ENCODE measurements at places on chromosomes 12 and 14.
A peak's percentile ranks its signal among the peaks of the same experiment; 100 is the strongest.

DNA sequence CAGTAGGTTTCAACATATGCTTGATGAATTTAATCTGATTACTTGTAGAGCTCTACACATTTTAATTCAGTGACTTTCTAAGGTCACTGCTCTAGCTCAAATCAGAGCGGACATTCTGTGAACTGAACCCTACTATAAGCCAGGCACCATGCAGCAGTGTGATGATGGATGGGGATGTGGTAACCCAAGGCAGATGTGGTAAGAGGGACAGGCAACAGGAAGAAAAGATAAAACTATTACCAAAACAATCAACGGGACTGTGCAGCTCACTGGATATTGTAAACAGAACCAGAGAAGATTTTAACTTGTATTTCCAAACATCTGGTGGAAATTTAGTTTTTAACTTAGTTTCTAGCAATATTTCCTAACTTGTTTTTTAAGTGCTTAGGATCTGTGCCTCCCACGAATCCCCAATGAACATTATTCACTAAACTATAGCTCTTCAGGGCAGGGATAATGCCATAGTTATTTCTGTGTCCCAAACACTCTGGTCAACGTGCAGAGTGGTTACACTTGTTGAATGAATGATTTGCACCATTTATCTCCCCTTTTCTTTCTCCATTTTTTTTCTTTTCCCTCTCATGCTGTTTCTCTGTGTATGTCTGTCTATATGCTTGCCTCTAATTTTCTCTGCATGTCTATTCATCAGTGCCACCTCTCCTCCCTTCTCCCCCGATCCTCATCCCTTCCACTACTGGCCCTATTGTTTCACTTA lies 3.0 kb downstream of the ERO1A start:
- no peak for DNase-seq

- DNase-seq: no peak
Observed at GRCh38 chr12:65533177-65533883, 254.8 kb downstream of the MSRB3 start.

DNA sequence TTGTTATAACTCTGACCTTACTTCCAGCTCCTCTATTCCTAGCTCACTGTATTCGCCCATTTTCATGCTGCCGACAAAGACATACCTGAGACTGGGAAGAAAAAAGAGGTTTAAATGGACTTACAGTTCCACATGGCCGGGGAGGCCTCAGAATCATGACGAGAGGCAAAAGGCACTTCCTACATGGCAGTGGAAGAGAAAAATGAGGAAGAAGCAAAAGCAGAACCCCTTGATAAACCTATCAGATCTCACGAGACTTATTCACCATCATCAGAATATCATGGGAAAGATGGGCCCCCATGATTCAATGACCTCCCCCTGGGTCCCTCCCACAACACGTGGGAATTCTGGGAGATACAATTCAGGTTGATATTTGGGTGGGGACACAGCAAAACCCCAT lies 14.5 kb upstream of the PHC1 start:
- no peak for DNase-seq

DNA sequence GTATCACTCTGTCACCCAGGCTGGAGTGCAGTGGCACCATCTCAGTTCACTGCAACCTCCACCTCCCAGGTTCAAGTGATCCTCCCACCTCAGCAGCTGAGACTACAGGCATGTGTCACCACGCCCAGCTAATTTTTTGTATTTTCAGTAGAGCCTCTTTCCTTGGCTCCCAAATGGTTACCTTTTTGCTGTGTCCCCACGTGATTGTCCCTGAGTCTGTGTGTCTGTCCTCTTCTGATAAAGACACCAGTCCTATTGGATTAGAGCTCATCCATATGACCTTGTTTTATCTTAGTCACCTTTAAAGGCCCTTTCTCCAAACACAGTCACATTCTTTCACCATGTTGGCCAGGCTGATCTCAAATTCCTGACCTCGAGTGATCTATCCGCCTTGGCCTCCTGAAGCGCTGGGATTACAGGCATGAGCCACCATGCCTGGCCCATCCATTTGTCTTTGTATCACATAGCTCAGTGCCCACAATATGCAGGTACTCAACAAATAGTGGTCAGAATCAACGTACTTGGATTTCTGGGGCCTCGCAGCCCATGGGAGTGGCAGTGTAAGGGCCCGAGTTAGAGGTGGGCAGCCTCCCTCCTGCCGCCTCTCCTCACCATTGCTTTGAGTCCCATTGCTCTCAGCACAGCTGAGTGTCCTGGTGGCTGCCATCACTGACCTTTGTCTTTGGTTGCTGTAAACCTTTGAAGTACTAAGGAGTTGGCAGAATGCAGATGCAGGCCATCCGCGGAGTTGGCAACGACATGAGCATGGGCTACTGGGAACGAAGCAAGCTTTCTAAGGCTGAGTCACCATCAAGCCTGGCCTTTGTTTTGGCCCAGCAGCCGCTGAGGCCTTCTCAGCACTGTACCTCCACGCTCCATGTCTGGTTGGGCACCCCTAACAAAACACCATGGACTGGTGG lies 9.3 kb downstream of the TPCN1 start:
- no peak for DNase-seq

DNA sequence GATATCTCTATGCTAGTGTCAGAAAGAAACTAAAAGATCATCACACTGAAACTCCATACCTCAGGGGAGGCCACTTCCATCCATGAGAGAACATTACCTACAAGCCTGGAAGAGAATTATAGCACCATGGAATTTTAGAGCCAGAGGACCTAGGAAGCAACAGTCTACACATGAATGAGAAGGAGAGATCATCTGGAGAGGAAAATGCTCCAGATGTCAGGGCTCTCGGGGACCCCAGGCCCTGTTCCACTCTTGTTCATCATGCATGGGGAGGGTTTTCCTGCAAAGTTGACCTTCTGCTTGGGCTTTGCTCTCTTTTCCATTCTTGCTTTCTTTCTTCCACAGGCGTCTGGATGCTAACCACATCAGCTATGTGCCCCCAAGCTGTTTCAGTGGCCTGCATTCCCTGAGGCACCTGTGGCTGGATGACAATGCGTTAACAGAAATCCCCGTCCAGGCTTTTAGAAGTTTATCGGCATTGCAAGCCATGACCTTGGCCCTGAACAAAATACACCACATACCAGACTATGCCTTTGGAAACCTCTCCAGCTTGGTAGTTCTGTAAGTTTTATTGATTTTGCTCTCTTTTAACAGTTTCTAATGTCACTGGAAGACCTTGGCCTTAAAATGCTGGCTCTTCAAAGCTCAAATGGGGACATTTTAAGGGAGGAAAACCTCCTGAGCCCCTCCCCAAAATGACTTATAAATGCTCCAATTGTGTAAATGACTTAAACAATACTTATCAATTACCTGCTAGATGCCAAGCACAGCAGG lies 110.7 kb downstream of the ZFC3H1 start:
- no peak for DNase-seq

GRCh38 chr12:49288922-49289555 lies 5.9 kb upstream of the PRPH start:
- DNase-seq: no peak

DNA sequence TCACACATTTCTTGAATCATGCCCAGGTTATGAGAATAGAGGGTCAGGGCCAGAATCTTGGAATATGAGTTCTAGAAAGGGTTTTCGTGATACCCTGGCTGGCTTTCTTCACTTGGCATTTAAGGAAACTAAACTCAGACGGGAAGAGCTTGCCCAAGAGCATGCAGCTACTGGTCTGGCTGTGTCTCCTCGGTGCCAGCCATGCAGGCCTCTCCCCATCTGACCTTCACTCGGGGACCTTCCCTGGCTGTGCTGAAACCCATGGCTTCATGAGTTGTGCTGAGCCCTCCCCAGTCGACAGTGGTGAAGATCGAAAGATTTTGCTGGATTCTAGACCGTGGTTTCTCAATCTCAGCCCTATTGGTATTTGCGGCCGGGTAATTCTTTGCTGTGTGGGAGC lies 38.0 kb downstream of the FOXN3 start:
- DNase-seq: no peak

DNA sequence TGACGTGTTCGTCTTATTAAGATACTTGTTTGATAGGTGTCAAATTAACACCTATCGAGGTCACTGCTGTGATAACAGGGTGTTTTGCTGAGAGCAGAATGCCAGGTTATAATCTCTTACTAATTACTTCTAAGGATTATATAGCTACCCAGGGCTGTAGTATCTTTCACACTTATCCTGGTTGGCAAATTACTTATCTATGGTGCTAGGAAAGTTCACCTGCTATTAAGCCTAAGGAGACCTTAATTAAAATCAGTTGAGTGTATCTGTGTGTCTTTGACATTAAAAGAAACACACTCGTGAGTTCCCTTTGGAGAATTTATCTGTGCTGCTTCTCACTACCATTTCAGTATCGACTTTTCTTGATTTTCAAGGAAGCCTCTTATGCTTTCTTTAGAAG lies 301.6 kb upstream of the SLC16A7 start:
- DNase-seq: no peak

GRCh38 chr12:53781228-53781801 lies 29.5 kb upstream of the CISTR start:
- DNase-seq: no peak

GRCh38 chr12:77679686-77680085 lies 151.0 kb upstream of the NAV3 start:
- DNase-seq: no peak

- no peak for DNase-seq
Observed at GRCh38 chr12:69653703-69654102, 43.0 kb upstream of the LRRC10 start.

DNA sequence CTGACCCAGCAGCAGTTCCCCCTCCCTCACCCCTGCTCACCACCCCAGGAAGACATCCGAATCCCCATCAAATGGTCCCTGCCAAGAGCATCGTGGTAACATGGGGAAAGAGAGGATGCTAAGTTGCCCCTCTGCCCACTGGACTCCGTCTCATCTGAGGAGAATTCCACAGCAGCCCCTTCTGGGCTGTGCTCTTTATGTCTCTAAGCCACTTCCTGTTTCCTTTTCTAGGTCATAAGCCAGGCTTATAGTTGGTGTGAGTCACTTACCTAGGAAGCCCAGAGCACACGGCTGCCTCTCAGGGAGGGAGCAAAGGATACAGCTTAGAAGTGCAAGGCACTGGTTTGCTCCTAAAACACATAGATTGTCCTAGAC lies 76.0 kb downstream of the VCPKMT start:
- no peak for DNase-seq

DNA sequence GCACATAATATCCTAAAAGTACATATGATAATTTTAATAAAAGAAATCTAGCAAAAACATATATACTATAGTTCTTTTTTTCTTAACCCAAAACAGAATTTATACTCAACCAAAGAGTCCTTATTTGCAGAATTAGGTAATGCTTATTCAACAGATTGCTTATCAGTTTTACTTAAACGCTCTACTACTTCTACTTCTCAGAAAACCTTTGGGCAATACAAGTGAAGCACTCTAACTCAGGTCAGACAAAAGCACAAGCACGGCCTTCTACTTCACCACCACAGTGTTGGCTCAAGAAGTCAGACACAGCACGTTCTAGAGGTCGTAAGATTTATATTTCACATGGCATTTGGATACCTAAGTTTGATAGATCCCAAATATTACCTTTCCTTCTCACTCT lies 29.2 kb downstream of the DICER1 start:
- no peak for DNase-seq

DNA sequence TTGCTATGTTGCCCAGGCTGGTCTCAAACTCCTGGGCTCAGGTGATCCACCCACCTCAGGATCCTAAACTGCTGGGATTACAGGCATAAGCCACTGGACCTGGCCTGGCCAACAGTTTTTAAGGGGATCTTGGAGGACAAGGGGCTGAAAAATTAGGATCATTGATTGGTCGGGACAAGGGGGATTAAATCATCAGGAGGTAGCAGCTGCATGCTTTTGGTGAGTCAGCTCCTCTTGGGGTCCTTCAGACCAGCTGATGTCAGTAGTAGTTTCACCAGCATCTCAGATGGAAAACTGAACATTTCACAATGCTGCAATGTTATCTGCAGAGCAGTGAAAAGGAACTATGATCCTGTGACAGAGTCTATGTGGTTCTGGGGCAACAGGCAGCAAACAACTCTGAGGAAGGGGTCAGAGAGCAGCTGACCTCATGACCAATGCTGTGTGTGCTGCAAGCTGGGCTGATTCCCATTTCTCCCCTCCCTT lies 6.3 kb downstream of the LRRC74A start:
- DNase-seq: no peak

DNA sequence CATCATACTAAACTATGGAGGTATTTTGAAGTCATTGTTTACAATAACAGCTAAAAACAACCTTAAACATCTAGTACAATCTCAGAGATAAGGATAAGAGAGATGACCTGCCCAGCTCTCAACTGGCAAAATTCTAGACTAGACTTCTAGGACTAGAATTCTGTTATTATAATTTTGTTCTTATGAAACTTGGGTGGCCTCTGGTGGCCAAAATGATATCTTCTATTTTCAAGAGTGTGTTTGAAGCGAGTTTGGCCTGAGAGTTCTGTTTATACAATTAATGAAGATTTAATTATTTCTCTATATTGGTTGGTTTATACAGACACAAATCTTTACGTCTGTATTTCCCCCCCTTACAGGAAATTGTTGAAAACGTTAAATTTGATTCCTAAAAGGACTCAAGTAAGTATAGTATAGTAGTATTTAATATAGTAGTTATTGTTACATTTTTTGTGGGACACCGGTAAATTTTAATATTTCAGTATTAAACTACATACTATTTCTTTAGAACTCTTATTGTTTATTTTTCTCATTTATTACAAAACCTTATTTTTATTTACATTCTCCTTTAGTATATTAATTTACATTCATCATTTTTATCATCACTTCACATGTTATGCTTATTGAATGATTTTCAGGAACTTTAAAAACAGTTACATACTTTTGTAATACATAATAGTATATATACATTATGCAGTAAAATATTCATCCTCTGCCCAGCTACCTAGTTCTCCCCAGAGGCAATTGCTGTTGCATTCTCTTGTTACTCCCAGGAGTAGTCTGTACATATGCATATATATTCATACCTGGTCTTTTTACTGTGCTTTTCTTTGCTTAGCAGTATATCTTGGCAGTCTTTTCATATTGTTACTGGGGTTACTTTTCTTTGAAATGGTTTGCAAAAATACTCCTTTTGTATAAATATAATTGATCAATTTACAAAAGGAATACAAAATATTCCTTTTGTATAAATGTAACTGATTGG lies 6.6 kb downstream of the PPHLN1 start:
- DNase-seq: peak; percentile 44

GRCh38 chr14:105307052-105307727 lies 6.4 kb upstream of the BRF1 start:
- DNase-seq: no peak

GRCh38 chr14:78103271-78103670 lies 66.9 kb upstream of the NRXN3 start:
- DNase-seq: no peak

DNA sequence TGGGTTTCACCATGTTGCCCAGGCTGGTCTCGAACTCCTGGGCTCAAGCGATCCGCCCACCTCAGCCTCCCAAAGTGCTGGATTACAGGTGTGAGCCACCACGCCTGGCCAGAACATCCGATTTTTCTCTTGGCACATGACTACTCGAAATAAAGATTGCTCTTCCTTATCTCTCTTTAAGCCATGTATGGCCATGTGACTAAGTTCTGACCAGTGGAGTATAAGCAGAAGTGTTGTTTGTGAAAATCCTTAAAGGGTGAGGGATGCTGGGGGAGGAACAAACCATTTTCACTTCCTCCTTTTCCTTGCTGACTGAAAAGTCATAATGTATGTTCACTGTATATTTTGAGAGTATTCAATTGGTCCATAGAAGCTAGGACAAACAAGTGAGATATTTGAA lies 50.7 kb upstream of the ATF7IP start:
- no peak for DNase-seq

- no peak for DNase-seq
Observed at GRCh38 chr14:100142073-100143040, 17.1 kb downstream of the DEGS2 start.

- no peak for DNase-seq
Observed at GRCh38 chr12:20696181-20696905, 1.2 kb downstream of the SLCO1C1 start.

- DNase-seq: no peak
Observed at GRCh38 chr12:51865757-51866270, 17.3 kb upstream of the FIGNL2 start.

Measured in HAP-1 (cell line).